Uterus (tissue), 4 donors: ENCODE measurements at places on chromosomes 2 and 18. TPM values are rescaled to one million over a fixed set of nuclear protein-coding genes. Genes with fewer than 3 reads are reported as not detected.
A peak's percentile ranks its signal among the peaks of the same experiment; 100 is the strongest.

ZC3H6 gene
- total RNA-seq = 14.7 TPM

HJURP gene
- not detected for total RNA-seq

CNDP1 gene
- total RNA-seq = not detected

DSC2 gene
- 8.5 TPM for total RNA-seq

SOX11 gene
- not detected for total RNA-seq

MAPK4 gene
- 1.2 TPM for total RNA-seq

LCLAT1 gene
- total RNA-seq = 0.88 TPM

DNA sequence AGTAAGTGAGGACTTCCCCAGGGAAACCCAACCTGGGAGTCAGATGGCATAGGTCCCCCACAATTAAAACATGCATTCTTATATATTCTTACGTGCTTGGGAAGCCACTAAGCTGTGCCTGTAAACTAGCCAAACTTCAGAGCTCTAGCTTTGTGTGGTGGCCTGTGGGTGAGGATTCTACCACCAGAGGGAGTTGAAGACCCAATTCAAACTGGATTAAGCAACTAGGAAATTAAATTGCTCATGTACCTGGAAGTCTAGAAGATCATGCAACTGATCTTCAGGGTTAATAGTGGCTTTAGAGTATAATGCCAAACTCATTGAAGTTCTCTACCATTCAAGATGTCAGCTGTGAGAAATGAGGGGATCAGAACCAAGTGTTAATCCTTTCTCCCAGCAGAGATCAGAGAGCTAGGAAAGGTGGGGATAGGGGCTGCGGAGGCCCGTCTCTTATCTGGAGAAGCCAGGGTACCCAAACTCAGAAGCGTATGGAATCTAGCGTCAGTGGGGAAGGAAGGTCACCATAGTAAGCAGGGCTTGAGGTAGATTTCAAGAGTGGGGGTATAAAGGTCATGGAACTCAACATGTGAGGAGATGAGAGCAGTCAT, 53.2 kb upstream of the CCDC85A start:
- H3K4me1 ChIP-seq = no peaks in the 10 kb centered on the region
- H3K27me3 ChIP-seq = no peaks in the 10 kb centered on the region

- peaks cover 3% of the 10 kb centered on the region for H3K4me1 ChIP-seq
- DNase-seq = peak; percentile 59
- peak overlapping the region; percentile 72 for H3K27ac ChIP-seq
- H3K36me3 ChIP-seq = no peaks in the 10 kb centered on the region
- H3K4me3 ChIP-seq = no peak overlapping the region
Measured at GRCh38 chr2:37610638-37611289, 60.7 kb downstream of the CDC42EP3 start.

DNA sequence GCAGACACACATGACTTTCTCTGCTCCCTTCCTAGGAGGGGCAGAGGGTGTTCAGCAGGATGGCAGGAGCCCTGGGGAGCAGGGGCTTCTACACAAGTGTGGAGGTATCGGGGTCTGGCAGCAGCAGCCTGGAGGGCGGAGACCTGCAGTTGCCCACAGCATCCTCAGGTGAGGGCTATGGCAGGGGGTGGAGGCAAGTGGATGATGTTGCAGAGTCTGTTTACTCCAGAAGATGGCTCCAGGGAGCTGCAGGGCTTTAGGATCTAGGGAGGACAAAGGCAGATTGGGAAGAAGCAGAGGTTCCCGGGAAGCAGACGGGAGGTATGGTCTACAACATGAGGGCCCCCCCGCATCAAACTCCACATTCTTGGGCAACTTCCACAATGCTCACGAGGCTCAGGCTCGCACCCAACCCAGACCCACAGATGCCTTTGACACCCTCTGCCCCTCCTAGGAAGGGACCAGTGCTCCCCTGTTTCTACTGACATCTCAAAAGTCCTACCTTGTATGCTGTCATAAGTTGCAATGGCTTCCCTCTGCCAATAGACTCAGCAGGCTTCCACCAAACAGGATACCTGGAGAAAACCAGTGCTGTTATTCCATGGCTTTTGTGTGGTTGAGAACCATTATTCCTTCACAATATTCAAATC, 12.0 kb upstream of the ATP6V1C2 start:
- H3K36me3 ChIP-seq = no peaks in the 10 kb centered on the region
- no peaks in the 10 kb centered on the region for H3K4me1 ChIP-seq
- DNase-seq = no peak
- H3K27ac ChIP-seq = no peak overlapping the region

GRCh38 chr2:177682006-177682405, 289.4 kb downstream of the AGPS start:
- no peaks in the 10 kb centered on the region for H3K4me1 ChIP-seq
- no peaks in the 10 kb centered on the region for H3K27me3 ChIP-seq
- no peak for DNase-seq

DNA sequence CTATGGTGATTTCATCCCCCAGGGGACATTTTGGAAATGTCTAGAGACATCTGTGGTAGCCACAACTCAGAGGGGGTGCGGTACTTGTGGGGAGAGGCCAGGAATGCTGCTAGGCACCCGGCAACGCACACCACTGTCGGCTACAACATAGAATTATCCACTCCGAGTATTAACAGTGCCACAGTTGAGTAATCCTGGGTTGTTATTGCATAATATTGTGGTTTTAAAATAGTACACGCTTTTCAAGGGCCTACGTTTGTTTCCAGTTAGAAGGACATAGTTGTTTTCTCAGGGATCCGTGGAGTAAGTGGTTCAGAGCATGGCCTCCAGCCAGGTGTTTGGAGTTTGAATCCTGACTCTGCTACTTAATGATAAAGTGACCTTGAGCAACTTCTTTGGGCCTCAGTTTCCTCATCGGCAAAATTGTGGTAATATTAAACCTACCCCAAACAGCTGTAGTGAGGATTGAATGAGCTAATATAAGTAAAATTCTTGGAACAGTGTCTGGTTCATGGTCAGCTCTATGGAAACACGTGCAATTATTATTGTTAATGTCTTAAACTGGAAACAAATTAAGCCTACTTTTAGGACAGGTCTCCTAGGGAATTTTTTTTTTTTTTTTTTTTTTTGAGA, 24.5 kb downstream of the CYP27A1 start:
- no peaks in the 10 kb centered on the region for H3K27me3 ChIP-seq
- no peak overlapping the region for H3K4me3 ChIP-seq
- H3K4me1 ChIP-seq = peaks cover 7% of the 10 kb centered on the region
- no peaks in the 10 kb centered on the region for H3K36me3 ChIP-seq

GRCh38 chr2:33485051-33485450, 8.6 kb downstream of the RASGRP3 start:
- H3K4me1 ChIP-seq = no peaks in the 10 kb centered on the region
- no peak overlapping the region for H3K27ac ChIP-seq
- no peaks in the 10 kb centered on the region for H3K27me3 ChIP-seq
- H3K36me3 ChIP-seq = no peaks in the 10 kb centered on the region
- DNase-seq = no peak
- no peak overlapping the region for H3K4me3 ChIP-seq

- H3K4me1 ChIP-seq = no peaks in the 10 kb centered on the region
- H3K27ac ChIP-seq = no peak overlapping the region
- no peak for DNase-seq
- no peak overlapping the region for H3K4me3 ChIP-seq
- H3K27me3 ChIP-seq = no peaks in the 10 kb centered on the region
Measured at GRCh38 chr2:58032764-58033080, 13.9 kb upstream of the VRK2 start.

GRCh38 chr2:127106457-127106990, 430 bp downstream of the BIN1 start:
- DNase-seq = no peak
- H3K36me3 ChIP-seq = no peaks in the 10 kb centered on the region
- no peaks in the 10 kb centered on the region for H3K27me3 ChIP-seq
- peaks cover 5% of the 10 kb centered on the region for H3K4me1 ChIP-seq

- no peak overlapping the region for H3K27ac ChIP-seq
- H3K27me3 ChIP-seq = no peaks in the 10 kb centered on the region
Measured at GRCh38 chr2:231810905-231811304, 24.7 kb downstream of the COPS7B start.

DNA sequence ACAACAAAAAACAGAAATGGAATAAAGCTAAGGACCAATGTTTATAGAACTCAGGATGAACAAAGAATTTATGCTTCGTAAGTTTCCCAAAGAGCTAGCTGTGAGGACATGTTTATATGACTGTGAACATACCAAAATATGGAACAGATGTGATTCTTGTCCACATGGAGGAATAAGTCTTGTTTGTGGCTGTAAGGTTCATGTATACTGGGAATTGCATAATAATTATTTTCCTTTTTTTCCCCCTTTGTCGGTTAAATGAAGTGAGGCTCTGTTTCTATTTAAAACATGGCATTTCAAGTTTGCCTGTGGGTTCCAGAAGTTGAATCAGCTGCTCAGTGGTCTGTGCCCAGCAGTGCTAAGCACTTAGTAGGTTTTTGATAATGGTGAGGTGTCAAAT, 108.1 kb downstream of the FHOD3 start:
- DNase-seq = no peak
- H3K36me3 ChIP-seq = no peaks in the 10 kb centered on the region
- no peak overlapping the region for H3K27ac ChIP-seq
- no peaks in the 10 kb centered on the region for H3K27me3 ChIP-seq

DNA sequence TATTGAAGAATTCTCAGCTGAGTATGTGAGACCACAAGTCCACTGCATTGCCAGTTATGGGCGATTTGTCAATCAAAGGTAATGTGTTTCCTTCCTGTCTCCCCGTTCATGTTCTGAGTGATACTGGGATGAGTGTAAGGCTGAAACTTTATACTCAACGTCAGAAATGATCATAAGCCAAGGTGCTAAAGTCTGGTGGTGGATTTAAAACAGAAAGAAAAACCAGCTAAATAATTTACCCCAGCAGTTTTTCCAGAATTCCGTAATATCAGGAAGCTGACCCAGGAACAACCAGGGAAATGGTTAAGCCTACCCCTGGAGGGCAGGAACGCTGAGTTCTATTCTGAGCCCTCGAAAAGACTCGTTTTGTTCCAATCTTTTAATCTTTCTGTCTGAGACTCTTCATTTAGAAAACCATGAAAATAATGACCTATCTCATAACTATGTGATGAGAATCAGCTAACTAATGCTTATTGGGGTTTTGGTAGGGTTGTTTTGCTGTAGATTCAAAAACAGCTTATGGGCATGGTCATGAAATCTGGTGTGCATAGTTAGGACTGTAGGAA, 149.6 kb downstream of the LAMA3 start:
- no peak for DNase-seq
- H3K27me3 ChIP-seq = no peaks in the 10 kb centered on the region
- H3K4me3 ChIP-seq = no peak overlapping the region
- H3K4me1 ChIP-seq = peaks cover 10% of the 10 kb centered on the region
- peak overlapping the region; percentile 89 for H3K27ac ChIP-seq

DNA sequence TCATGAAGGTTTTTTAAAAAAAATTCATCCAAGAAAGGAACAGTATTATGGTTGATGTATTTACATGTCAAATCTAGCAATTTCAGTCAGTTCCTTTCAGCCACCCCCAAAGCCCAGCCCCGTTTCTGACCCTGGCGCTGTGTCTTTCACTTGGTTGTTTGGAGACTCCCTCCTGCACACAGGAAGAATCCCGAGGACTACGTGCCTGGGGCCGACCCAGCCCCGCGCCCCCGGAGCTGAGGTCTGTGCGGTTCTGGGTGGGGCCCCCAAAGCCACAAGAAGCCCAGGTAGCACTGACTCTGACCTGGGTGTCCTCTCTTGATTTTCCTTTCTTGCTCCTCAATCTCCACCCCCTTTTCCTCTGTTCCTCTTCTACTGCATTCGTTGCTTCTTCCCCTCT, 49.1 kb downstream of the TRAPPC12 start:
- H3K36me3 ChIP-seq = no peaks in the 10 kb centered on the region
- no peak for DNase-seq
- H3K27ac ChIP-seq = no peak overlapping the region
- no peaks in the 10 kb centered on the region for H3K4me1 ChIP-seq
- H3K4me3 ChIP-seq = no peak overlapping the region
- H3K27me3 ChIP-seq = no peaks in the 10 kb centered on the region

DNA sequence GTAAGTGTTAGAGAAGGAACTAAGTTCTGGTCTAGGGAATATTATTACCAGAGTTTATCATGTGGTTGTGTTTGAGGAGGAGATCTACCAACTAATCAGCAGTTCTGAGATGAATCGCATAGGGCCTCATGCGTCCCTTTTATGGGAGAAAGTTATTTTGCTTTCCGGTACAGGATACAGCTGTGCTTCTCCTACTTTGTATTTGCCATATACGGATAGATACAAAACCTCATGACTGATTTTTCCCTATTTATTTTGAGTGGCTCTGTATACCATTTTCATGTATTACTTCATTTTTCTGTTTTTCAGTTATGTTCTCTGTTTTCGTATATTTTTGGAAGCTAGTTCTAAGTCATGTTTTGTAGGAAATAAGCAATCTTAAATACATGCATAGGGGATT, 66.8 kb downstream of the ACSL3 start:
- H3K4me1 ChIP-seq = no peaks in the 10 kb centered on the region
- H3K4me3 ChIP-seq = no peak overlapping the region
- H3K36me3 ChIP-seq = no peaks in the 10 kb centered on the region
- H3K27ac ChIP-seq = peak overlapping the region; percentile 41
- H3K27me3 ChIP-seq = no peaks in the 10 kb centered on the region
